Stimulated activated CD4-positive, alpha-beta T cell treated with anti-CD3 and anti-CD28 coated beads, Interleukin-12 subunit alpha, Interleukin-12 subunit beta, amount 100 ng/mL, for 24 hours (primary cell): ENCODE measurements at places on chromosomes 1 and 21.

- no peak for DNase-seq
These were observed 264.7 kb downstream of the PBX1 start for GRCh38 chr1:164823486-164824279.

DNA sequence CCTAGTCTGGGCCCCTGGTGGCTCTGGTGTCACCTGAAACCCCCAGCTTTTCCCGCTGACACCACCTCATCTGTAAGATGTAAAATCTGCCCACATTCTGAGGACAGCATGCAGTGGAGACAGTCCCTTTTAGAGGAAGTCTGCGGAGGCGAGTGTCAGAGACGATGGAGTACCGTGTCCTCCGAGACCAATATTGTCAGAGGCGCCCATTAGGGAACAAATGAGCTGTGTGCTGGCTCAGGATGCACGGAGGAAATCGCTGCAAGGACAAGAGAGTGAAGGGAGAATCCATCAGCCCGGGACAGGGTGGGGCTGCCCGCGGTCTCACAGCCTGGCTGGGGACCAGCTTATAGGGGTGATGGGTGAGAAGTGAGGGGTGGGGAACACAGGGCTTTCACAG is 214.8 kb downstream of the MATN1 start:
- DNase-seq, result no peak

DNA sequence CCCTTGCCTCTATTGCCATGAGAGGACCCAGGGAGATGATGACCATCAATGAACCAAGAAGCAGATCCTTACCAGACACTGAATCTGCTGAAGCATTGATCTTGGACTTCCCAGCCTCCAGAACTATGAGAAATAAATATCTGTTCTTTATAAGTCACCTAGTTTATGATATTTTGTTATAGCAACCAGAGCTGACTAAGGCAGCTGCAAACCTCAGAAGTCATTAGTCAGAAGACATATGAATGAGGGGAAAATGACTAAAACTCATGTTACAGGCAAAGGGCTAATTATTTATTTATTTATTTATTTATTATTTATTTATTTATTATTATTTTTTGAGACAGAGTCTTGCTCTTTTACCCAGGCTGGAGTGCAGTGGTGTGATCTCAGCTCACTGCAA is 321.1 kb downstream of the TGFB2 start:
- DNase-seq, result no peak

DNA sequence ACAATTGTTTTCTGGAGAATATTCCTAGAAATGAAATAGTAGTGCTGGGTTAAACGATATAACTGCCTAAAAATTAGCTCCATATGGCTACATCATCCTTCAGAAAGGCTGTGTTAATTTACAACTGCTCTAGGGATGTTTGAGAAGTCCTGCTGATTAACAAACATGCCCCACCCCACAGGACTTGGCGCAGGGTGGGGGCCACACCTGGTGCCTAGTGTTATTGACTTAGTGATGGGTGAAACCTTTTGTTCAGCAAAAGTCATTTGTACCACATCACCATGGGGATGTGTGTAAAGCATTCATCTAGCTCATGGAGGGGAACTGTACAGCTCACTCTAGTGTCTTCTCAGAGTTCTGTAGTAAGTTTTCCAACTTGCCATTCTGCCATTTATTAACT is 492.8 kb downstream of the CAMTA1 start:
- DNase-seq, result no peak

DNA sequence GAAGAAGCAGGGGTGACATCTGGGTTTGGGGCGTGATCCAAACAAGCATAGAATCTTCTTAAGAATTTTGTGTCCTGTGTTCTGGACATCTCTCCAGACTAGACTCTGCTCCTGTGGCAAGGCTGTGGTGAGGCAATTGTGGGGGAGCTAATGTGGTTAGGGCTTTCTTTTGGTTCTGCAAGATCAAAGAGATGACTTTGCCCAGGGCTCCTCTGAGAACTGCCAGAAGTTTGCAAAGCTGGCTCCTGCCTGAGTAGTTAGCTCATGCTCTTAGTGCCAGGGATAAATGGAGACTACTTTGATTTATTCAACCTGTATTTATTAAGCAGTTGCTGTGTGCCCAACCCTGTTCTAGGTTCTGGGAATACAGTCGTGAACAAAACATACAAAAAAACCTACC is 34.0 kb upstream of the CRNN start:
- no peak for DNase-seq

- DNase-seq, result no peak
These were observed 154.8 kb upstream of the VAMP3 start for GRCh38 chr1:7616076-7616832.

DNA sequence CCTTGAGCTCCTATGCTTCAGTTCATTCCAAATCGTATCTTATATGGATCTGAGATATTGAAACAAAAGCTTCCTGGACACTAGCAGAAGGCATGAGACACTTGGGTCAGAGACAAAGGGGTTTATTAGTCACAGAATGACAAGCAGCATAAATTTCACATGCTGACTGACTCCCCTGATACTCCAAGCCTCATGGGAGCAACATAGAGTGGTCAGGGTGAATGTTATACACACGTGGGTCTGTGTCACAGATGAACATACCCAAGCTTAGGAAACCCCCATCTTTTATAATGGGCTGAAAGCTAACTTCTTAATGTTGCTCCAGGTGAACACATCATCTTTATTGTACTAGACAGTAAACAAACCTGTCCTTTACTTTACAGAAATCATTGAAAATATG is 599.9 kb upstream of the RGS18 start:
- DNase-seq, result no peak

GRCh38 chr1:14570514-14570913 is 28.0 kb upstream of the KAZN start:
- DNase-seq, result no peak

- no peak for DNase-seq
These were observed 213.3 kb downstream of the ROR1 start for GRCh38 chr1:63987014-63987627.

- no peak for DNase-seq
These were observed 63.3 kb upstream of the ZC3H11B start for GRCh38 chr1:219676012-219676765.

DNA sequence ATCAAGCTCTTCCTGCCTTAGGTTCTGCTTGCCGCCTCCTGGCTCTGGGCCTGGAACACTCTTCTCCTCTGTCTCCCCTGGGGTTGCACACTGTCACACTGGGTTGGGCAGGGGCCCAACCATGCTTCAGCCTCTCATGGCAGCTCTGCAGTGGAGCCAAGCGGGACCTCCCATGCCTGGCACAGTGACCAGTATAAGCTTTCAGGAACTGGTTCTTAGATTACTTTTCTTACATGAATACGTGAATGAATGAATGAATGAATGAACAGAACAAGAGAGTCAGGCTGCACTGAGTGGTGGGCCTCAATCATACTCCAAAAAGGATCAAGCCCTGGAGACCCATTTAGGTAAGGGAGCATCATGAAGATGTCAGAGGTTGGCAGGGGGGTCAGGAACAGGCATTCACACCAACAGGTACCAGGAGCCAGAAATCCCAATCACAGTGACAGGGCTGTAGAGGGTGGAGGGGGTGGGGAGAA is 30.8 kb upstream of the TMEM125 start:
- no peak for DNase-seq

DNA sequence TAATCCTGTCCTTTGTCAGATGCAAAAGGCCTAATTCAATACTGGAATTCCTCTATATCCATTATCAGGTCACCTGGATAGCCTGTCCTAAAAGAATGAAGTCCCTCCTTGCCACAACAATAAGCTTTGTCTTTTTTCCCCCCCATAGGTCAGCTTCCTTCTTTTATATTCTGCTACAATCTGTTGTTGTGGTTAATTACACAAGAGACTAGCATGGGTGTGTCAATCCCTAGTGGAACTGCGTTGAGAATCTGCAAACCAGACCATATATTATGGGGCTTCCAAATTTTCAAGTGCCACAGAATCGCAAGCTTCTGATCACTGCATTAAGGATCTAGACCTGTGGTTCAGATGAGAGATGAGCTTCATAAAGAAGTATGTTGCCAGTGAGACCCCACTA is 349.6 kb downstream of the SMYD3 start:
- no peak for DNase-seq

- DNase-seq, result no peak
These were observed 790 bp upstream of the TSNAX start for GRCh38 chr1:231527586-231528171.

DNA sequence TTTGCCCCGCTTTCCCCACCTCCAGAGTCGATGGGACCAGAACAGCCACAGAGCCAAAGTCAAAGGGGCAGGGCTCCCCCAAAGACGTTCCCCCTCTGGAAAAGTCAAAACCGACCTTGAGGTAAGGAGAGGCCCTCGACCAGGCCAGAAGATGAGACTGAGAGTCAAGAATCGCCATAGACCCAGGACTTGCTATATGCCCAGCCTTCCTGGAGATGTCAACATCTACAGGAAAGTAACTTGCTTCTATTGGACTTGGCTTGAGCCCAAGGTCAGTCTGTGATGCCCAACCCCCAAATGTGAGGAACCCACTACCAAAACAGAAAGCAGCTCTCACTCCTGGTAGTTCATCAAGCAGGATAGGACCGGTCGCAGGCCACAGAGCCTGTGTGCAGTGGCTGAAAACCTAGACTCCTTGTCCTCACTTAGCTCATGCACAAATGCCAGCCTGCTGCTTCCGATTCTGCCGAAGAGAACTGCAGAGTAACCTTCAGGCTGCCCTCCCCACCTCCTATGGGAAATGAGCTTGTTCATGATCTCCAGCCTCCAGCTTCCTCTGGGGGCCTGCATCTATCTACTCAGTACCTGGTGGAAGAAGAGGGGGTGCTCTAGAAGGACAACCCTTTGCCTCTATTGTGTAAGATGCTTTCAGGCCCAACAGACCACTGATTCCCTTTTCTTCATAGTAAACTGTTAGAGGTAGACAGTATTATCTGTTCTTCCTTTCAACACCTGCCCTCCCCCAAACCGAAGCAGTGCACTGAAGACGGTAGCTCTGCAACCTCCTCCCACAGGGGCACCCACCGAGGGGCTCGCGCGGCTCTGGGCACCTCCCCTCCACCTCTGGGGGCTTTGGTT is 1.4 kb downstream of the ACOT7 start:
- DNase-seq, result no peak

- no peak for DNase-seq
These were observed 4.4 kb downstream of the PLOD1 start for GRCh38 chr1:11938722-11939526.

DNA sequence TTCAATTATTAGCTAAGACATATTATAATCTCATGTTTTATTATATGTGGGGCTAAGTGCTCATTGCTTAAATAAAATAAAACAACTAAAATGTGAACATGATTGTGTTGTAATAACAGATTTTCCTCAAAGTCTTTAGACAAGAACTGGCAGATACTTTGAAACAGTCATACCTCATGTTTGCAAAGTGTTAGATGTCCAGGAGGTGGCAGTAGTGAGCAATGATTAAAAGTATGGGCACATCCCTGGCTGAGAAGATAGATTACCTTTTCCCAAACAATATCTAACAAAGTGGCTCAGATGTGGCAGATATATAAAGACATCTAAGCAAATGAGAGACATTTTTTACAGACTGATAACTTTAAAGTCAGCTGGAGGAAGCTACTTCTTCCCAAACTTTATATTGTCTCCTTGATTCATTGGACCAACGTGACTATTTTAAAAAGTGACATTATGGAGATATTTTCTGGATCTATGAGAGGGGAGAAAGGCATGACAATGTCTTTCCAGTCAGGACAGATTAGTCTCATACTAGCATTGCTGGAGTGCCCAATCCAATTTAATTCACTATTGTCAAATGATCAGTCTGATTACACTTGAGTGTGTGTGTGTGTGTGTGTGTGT is 269.8 kb downstream of the S1PR1 start:
- DNase-seq, result no peak

DNA sequence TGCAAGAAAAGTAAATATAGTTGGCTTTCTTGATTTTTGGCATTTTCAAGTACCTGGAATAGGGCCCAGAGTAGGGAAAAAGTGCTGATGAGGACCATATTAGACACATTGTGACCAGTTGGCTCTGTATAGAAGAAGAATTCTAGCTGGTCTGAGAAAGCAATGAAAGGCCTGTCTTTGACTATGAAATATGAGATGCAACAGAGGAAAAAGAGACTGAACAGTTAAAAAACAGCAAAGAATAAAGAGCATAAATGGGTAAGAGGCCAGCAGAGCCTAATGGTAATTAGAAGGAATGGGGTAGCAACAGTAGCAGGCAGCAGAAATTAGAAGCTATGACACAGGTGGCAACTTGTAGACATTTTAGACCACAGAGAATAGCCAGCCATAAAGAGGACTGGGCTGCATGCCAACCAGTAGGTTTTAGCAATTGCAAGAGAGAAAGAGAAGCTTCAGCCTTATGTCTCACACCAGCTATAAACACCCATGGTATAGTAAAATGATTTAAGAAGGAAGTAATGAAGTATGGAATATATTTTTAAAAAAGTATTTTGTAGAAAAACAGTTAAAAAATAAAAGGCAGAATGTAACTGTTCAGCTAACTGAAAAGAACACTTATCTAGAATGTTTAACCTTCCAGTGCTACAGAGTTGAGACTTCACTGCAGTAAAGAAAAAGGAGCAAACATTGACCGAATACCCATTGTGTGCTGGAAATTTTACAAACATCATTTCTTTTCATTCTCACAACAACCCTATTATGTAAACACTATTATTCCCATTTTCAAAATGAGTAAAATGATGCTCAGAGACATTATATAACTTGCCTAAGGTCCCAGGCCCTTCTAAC is 114.1 kb downstream of the LHX4 start:
- no peak for DNase-seq

- DNase-seq, result peak; percentile 49
These were observed 132.9 kb upstream of the DPYD start for GRCh38 chr1:98053471-98054366.

GRCh38 chr1:168467452-168467851 is 76.3 kb downstream of the XCL2 start:
- DNase-seq, result no peak

DNA sequence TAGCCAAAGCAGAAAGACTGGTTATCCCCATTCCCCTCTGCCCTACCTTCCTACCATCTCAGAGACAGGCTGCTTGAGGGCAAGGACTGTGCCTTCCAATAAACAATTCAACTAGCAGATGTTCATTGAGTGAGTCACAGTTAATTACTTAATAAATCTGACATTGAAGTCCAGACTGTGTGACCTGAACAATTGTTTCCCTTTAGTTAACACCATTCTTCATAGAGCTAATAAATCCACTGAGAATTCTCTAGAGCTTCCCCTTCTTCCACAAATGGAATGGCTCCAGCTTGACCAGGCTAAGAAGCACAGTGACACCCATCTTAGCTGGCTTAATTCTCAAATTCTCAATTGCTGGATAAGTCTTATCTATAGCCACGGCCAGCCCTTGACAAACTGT is 61.9 kb upstream of the GJA5 start:
- no peak for DNase-seq

- no peak for DNase-seq
These were observed 8.0 kb downstream of the CFAP410 start for GRCh38 chr21:44331209-44331608.

DNA sequence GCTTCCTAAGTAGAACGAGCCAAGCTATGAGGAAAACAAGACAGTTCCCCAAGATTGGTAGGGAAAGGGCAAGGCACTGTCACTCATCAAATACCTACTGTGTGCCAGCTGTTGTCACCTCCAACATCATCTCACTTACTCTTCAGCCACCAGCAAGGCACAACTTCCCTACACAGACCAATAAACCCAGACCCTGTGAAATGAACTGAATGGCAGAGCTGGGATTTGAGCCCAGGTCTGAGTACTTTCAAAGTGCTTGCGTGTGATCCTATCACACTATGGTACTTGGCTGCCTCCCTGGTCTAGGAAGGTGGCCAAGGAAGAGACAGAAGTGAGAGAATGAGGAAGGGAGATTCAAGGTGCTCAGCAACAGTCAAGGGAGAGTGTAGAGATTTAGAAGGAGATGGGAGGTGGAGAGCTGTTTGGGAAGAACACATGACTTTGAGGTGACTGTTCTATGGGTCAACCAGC is 16.7 kb upstream of the TRIM63 start:
- no peak for DNase-seq
